Daoy (cell line): ENCODE measurements at places on chromosomes 1 and 21. TPM values are rescaled to one million over a fixed set of nuclear protein-coding genes. Genes with fewer than 3 reads are reported as not detected.

DNA sequence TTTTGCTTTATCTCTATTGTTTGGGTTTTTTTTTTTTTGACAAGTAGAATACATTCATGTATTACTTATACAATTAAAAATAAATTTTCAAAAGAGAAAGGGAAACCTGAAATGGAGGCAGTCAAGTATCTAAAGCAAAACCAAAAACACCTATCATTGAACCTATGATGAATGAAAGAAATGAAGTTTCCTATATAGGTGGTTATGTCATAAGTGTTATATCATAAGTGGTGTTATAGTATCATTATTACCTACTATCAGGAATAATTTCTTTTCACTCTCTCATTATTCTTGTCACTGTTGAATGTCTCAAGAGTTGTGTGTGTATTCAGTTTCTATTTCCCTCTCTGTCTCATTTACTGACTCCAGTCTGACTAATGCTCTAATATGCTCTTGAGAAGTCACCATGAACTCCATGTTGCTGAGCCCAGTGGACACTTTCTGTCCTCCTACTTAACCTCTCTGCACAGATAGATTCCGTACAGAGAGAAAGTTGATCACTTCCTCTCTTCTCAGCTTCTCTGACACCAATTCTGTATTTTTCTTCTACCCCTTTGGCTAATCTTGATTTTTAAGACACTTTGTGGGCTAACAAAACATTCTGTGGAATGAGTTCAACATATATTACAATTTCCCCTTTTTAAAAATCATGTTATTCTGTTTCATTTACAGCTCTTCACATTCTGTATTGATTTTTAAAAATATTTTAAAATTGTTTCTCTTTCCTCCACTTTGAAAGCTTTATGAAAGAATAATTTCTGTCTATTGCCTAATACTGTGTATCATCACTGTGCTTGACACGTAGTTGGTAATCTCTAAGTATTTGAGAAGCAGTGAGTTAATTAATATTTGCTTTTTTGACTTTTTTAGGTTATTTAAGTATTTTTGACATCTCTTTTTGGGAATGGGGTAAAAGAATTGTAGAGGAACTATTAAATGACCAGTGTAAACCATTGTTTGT is 50.1 kb downstream of the RASAL2 start:
- DNase-seq = peak; percentile 19

FABP3 gene
- not detected in 2 replicates for total RNA-seq

DNA sequence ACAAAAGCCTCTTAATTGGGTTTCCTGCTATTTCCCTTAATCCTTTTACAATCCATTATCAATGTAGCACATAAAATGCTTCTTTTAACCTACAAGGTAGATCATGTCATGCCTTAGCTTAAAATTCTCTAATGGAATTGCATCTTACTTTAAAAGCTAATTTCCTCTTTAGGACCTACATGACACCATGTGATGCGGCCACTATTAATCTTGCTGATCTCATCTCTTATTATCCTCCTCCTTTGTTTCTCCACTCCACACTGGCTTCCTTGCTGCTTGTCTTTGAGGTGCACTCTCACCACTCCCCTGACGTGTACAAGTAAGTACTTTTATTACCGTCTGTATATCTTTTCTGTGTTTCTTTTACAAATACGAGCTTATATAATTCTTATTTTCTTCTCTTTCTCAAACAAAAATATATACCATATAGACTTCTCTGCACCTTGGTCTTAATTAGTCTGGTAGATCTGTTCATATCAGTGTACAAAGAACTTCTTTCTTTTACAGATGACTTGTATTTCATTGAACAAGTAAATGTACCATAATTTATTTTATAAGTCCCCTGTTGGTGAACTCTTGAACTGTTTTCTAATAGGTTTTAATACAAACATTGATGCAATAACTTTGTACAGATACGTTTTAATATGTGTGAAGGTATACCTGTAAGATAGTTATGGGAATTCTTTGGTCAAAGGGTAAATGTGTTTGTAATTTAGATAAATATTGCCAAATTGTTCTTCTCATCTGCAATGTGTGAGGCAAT is 28.2 kb downstream of the GPR88 start:
- DNase-seq = no peak

SRSF4 gene
- total RNA-seq = 50.9 and 53.7 TPM in 2 replicates

GRCh38 chr1:113949007-113949406 is 19.9 kb downstream of the HIPK1 start:
- DNase-seq = no peak

GRCh38 chr1:178098262-178098661 is 4.4 kb downstream of the RASAL2 start:
- DNase-seq = no peak

PLEKHG5 gene
- 8.1 and 8.4 TPM in 2 replicates for total RNA-seq

DNA sequence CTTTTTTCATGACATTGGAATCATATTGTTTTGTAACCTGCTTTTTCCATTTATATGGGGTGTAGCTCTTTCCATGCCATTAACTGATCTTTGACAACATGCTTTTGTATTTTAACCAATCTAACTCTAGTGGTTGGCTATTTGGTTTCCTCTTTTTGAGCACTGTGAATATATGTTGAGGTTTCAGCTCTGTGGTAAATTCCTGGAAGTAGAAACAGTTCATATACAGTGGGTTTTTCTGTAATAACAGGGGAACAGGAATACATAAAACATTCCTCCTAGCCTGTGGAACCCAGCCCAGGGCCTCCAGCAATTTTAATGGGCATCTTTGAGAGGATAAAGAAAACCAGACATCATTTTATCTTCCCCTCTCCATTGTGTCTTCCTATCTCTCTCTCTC is 17.4 kb downstream of the AZIN2 start:
- no peak for DNase-seq

PSRC1 gene
- total RNA-seq = 87.5 and 129 TPM in 2 replicates

DNA sequence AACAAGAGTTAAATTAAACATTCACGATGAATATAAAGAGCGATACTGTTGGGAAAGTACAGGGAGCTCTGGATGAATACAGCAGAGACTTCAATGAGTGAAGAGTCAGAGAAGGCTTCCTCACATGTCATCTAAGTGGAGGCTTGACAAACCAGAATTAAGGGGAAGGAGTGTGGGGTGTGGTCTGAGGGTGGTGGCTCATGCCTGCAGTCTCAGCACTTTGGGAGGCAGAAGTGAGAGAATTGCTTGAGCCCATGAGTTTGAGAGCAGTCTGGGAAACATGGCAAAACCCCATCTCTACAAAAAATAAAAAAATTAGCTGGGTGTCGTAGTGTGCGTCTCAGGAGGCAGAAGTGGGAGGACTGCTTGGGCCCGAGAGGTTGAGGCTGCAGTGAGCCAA is 8.7 kb downstream of the SDHB start:
- no peak for DNase-seq

DNA sequence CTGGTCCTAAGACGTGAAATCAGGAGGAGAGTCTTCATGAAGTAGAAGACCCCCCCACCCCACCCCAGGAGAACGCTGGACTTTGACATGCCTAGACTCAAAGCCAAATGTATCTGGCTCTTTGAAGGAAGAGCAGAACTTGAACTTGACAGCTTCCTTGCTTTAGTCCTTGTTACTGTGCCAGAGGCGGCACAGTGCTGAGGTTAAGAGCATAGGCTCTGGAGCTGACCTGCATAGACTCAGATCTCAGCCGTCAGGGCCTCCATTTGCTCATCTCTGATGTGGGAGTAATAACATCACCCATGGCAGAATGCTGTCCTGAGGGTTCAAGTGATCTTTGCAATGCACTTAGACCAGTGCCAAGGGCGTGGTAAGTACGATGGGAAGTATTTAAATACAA is 39.0 kb downstream of the COL6A1 start:
- no peak for DNase-seq

OR2AK2 gene
- not detected in 2 replicates for total RNA-seq

DNA sequence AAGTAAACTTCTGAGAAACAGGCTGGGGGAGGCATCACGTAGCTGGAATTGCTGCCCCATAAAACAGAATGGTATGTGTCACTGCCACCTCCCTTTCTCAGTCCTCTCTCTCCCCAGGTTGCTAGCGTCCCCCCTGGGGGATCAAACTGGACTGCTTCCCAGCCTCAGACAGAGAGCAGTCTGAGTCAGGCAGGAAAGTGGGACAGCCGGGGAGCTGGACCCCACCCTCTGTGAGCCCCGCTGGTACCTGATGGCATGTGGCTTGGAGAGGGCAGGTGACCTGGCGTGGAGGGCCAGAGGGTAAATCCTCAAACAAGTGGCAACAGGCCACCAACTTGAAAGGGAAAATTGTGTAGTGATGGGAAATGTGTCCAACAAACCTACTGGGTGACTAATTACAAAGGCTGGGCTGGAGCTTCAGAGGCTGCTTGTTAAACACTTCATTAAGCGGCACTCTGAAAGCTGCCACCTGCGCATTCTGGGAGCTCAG is 1.0 kb upstream of the SFN start:
- peak; percentile 69 for DNase-seq

AADACL3 gene
- total RNA-seq = not detected in 2 replicates

DNA sequence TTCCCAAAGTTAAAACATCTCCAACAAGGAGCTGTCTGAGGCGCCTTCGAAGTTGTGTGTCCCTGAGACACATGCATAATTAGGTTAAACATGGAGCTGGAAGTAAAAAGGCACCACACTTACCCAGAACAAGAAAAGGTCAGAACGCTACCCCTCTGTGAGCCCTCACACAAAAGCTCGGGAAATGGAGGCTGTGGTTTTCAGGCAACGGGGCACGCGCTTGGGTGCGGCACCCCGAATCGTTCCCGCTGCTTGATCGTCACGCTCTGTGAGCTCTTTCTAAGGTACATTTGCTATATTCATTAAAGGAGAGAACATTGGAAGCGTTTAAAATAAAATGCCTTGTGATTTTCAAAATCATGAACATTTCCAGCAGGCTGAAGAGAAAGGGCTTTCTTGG is 12.5 kb downstream of the CAPN8 start:
- no peak for DNase-seq

DNA sequence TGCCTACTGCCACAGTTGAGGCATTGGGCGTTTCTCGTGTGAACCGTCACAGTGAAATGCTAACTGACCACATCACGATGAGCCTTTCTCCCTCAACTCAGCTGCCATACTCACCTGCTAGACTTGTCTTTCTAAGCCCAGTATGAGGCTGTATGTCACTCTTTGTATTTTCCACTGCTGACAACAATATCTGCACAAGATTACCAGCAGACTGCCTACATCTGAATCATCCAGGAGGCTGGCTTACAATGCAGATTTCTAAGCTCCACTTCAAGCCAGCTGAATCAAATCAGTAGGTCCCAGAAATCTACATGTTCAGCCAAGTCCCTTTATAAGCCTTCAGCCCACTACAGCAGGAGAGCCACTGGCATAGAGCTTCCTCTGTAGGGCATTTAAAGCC is 355.0 kb upstream of the DUSP10 start:
- DNase-seq = no peak
